ENCODE measurements at places on chromosomes 16 and 17.

DNA sequence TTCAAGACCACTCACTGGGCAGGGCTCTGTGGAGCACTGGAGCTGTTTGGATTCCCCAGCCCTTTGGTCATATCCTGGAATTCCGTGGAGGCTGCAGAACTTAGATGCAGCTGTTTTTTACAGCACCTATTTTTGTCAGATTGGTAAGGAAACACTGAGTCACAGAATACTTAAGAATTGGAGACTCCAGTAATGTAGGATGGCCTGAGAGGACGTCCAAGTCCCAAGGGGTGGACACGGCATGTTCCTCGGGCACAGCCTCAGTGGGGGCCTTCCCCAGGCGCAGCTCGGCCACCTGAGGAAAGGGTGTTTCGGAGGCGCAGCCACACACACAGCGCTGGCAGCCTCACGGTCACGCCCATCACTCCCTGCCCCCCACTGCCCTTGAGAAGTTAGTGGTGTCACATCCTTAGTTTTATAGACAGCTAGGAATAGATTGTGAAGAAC is 14.8 kb downstream of the PLD6 start:
- peak; percentile 74 for DNase-seq

GRCh38 chr16:64181271-64181925 is 940.5 kb downstream of the CDH11 start:
- no peak for DNase-seq

DNA sequence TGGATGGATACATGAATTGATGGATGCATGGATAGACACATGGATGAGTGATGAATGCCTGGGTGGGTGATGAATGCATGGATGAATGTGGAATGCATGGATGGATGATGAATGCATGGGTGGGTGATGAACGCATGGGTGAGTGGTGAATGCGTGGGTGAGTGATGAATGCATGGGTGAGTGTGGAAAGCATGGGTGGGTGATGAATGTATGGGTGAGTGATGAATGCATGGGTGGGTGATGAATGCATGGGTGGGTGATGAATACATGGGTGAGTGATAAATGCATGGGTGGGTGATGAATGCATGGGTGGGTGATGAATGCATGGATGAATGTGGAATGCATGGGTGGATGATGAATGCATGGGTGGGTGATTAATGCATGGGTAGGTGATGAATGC is 83.9 kb upstream of the HSBP1 start:
- no peak for DNase-seq

DNA sequence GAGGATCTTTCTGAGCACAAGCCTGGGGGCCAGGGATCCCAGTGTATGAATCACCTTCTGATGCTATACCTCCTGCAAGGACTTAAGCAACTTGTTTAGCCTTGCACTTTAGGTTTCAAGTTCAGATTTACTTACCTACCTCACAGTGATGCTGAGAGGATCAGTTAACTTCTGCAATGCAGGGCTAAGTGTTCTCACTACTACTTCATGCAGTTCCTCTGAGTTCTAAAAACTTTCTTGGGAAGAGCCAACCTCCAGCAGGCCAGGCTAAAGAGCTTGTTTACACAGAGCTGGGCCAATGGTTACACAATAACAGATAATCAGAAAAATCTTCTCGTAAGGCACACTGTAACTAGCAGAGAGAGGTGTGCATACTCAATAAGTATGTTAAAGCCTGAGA is 13.0 kb downstream of the VEZF1 start:
- no peak for DNase-seq

GRCh38 chr17:29624586-29624985 is 1.9 kb upstream of the CORO6 start:
- DNase-seq = no peak

DNA sequence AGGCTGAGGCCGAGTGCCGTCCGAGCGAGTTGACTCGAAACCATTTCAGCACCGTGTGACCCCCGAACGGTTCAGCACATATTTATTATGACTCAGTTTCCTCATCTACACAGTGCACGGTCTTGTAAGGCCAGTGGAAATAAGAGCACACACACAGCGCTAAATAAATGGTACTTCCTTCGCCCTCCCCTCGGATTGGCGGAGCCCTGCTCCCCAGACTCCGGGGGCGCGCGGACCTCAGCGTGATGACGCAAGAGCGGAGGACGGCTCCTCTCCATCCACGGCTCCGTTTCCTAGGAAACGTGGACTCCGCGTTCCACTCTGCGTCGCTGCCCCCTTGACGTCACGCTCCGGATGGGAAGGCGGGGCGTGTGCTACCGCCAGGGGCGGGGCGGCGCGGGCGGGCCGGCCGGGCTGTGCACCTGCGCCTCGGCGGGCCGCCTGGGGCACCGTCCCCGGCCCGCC is at the start of gene PARD6A:
TSS of gene PARD6A (plus strand) at position 397 of the 465 bp plus-strand sequence. CDS start 79 bp downstream, outside the sequence.
- DNase-seq = peak; percentile 99

DNA sequence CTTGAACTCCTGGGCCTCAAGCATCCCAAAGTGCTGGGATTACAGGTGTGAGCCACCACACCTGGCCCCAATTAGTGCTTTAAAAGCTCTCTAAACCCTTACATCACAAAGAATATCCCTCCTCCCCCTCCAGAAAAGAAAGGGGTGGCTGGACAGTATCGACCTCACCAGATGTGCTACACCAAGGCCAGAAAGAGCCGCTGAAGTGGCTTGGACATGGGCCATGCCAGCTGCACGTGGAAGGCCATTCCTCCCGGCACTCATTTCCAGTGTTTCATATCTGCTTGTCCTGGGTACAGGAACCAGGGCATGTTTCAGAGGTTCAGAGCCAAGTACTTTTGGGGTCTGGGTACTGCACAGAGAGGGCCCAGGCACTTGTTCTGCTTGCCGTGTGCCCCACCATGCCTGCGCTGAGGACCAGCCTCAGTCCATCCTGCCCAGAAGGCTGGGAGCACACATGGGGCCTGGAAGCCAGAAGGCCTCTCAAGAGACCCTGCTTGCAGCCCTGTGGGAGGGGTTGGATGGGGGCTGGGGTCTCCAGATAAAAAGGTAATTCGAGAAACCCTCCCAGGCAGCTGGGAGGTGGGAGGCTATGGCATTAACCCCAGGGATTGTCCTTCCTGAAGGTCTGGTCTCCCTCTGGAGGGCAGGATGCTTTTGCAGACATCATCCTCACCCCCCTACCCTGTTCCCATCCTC is 3.5 kb upstream of the SRRM2 start:
- no peak for DNase-seq

- DNase-seq = no peak
Measured at GRCh38 chr17:68047153-68047846, 11.8 kb downstream of the KPNA2 start.

DNA sequence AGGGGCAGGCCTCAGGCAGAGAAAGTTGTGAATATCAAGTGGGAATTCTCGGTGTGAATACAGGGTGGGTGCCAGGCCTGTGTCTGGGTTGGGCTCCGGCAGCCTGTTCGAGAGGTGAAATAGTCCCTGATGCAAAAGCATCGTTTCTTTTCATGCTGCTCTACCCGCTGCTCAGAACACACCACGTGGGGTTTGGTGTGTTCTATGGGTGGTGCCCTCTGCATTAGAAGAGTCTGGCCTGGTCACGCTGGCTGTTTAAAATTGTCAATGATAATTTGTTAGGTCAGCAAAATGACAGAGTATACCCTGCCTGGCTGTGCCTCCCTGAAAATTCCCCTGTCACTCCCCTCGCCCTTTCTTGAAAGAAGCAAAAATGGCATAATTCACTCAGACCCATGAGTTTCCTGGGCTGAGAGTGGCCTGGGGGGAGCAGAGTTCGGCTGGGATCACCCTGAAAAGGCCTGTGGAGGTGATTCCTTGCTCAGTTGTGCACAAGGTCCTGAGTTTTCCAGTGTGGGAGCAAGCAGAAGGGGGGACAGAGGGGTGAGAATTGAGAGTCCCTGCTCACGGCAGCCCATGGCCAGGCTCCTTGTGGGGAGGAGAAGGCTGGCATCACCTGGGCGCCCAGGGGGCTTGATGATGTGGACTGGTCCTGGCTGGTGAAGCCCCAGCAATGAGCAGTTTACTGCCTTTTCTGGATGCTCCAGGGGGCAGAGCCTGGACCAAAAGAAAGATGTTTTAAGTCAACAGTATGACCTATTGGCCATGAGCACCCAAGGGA is 3.2 kb downstream of the CACNG5 start:
- no peak for DNase-seq

DNA sequence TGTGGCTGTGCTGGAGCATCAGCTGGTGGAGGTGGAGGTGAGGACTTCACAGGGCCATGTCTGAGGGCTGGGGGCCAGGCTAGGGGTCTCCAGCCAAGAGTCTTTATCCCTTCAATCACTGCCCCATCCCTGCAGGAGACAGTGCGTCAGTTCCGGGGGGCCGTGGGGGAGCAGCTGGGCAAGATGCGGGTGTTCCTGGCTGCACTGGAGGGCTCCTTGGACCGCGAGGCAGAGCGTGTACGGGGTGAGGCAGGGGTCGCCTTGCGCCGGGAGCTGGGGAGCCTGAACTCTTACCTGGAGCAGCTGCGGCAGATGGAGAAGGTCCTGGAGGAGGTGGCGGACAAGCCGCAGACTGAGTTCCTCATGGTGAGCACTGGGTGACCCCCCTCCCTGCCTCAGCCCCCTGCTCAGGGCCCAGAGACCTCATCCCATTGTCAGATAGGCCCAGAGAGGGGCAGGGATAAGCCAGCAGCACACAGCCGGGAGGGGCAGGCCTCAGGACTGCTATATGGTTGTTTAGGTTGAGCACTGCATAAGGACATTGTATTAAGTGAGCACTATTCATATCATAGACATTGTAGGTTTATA is 2.3 kb upstream of the PYDC1 start:
- no peak for DNase-seq

DNA sequence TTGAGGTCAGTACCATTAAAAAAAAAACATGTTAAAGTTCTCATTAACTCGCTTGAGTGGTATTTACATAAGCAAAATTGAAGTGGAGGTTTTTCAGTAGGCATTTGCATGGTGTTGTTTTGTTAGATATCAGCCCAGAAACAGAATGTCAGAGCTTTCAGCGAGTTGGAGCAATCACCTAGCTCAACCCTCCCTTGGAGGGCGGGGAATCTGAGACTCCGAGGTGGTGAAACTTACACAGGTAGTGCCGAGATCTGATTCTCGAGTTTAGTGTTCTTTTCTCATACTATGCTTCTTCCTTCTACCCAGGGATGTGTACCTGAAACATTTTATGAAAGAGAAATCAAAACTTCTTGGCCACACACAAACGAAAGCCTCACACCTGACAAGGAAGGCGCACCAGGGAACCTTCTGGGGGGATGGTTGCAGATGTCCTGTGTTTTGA is 6.6 kb downstream of the SEC14L1 start:
- no peak for DNase-seq

DNA sequence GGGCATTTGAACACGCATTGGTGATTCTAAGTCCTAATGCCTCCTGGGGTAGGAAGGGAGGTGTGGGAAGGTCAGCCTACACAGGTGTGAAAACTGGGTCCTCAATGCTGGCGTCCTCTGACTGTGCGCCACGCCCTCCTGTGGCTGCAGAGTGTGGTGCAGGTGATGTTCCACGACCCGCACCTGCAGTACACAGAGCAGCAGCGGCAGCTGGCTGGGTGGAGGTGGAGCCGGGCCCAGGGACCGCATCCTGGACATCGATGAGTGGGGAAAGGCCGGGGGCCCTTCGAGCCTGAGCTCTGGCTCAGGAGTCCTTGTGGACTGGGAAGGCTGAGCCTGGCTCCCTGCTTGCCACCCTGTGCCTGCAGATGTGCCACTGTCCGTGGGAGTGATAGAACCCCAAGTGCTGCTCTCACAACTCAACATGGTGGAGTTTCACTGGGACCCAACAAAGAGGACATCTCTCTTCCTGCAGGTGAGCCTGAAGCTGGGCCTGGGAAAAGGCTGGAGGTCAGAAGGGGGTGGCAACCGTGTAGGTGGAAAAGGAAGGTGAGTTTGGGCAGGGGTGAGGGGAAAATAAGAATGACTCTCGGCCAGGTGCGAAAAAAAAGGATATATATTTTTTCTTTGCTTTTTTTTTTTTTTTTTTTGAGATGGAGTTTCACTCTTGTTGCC is 14.0 kb upstream of the STAC2 start:
- no peak for DNase-seq

DNA sequence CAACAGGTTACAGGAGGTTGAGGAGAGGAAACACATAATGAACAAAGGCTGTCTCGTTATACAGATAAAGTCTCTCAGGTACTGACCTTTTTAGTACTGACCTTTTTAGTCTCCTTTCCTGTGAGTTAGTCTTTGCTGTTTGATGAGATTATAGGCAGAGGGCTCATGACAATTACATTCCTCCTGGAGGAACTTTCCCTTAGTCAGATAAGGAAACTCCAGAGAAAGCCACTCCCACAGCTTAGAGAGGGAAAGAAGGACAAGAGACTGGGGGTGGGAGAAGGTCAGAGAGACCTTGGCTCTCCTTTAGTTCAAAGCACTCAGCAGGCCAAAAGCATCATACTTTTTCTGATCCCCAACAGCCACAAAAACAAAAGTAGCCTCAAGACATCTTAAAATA is 15.3 kb upstream of the PSMD7 start:
- no peak for DNase-seq

DNA sequence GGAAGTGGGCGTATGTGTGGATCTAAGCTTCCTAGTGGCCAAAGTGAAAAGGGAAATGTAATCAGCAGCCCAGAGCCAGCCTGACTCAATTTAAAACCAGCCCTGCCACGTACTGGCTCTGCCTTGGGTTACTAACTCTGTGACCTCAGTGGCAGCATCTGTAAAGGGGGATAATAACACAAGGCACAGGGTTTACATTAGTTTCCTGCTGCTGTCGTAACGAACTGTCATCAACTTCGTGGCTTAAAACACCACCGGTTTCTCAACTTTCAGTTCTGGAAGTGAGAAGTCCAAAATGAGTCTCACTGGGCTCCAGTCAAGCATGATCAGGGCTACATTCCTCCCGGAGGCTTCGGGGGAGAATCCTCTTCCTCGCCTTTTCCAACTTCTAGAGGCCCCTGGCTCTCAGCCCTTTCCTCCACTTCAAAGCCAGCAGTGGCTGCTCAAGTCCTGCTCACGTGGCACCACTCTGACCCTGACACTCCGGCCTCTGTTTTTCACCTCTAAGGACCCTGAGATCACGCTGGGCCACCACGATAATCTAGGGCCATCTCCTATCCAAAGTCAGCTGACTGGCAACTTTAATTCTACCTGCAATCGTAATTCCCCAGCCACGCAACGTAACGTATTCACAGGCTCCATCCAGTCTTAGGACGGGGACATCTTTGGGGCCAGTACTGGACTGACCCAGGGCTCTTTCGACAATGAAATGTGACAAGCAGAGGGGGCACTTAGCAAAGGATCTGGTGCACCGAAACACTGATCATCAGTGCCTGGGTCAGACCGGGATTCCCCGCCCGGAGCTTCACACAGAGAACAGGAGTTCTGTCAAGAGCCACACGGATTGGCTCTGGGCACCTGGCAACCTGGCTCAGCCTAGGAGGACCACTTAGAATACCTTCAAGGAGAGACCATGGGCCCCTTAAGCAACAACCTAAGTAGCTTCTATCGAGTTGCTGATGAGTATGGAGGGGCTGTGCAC is 14.5 kb downstream of the TMC6 start:
- DNase-seq = no peak

Data from HTR-8/SVneo (cell line).